ENCODE measurements at places on chromosomes 16 and 17.
A peak's percentile ranks its signal among the peaks of the same experiment; 100 is the strongest.

DNA sequence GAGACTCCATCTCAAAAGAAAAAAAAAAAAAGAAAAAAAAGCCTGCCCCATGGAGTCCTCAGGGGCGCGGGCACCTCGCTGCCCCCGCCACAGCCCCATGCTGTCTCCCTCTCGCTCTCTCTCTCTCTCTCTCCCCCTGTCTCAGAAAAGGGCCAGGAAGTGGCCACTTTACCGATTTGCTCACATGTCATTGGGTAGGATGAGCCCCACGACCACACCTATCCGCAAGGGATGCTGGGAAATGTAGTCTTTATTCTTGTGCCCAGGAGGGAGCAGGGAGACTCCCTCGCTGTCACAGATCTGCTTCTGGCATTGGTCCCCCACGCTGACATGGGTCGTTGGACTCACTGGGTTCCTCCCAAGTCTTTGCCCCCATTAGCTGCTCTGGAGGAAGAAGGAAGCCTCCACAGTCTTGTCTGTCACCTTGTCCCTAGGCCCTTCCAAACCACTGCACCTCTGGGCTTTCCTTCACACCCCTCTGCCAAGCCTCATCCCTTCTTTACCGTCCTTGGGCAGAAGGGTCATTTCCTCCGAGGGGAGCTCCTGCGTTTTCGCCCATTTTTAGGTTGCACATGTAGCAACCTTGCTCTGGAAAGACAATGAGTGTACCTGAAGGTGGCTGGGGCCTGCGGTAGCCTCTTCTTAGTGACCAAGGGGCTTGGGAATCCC lies 6.9 kb upstream of the GJD3 start:
- DNase-seq, result no peak

GRCh38 chr17:8391711-8392110 lies 5.9 kb downstream of the RNF222 start:
- no peak for DNase-seq

DNA sequence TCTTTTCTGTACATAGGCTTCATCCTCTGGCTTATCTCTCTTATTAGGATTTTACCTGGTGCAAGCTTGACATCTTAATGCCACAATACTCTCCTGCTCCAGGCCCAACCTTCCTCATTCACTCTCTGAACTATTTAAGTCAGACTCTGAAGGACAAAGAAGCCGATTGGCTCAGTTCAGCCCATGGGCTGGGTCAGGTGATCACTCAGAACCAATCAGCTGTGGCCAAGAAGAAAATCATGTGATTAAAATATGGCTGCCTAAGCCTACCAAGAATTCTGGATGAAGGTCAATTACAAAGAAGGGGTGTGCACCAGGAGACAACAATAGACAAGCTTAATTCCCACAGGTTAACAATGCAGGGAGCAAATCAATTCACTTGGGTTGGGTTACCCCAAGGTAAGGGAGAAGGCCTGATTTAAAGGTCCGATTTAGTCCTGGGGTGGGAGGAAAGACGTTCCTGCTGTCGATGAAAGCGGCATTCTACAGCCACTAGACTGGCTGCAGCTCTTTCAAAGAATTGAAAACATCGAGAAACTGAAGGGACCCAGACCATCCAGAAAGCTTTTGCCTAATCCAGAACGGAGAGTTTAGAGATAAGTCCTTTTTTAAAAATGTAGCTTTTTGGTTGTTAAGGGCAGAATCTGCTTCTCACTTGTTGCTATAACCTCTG lies 42.9 kb upstream of the NFAT5 start:
- DNase-seq, result no peak

- DNase-seq, result no peak
Observed at GRCh38 chr16:66849021-66849420, 4.8 kb downstream of the CA7 start.

GRCh38 chr17:18087610-18088491 lies at the start of gene DRG2:
TSS of gene DRG2 (plus strand) at chr17:18087948. CDS start at chr17:18088024, 76 bp downstream.
- DNase-seq, result peak; percentile 92
